KG1 (cell line): ENCODE measurements at places on chromosomes 6 and 20.

- DNase-seq = no peak
Measured at GRCh38 chr6:119760046-119760445, 410.5 kb upstream of the MAN1A1 start.

GRCh38 chr6:55802259-55802658 lies 73.1 kb downstream of the BMP5 start:
- DNase-seq = no peak

DNA sequence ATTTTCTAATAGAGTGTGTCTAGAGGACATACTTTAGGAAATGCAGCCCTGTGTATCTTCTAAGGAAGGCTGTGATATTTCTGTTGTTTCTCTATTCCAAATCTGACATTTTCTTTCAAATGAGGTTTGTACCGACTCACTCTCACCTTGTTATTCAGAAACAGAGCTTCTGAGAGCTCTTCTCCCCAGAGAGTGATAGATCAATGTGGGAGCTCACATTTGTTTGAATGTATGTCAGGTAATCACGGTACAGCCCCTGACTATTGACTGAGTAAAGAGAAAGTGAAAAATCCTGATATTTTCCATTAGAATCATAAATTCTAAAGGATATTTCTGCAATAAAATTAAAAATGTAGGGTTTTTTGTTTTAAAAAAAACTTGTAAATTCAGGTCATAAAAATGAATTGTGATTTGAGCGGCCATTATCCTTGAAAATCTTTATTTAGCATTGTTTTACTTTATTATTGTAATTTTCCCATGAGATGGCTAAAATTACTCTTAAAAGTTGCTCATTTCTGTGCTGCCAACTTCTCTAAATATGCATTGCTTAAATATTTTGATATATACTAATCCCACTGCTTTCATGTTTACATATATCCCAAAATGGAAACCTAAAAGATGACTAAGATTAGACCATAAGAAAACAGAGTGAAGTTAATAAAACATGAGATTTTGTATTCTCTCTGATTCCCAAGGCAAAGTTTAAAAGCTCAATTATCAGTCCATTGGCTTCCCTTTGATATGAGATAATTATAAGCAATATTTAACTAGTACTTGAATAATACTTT lies 1226.8 kb upstream of the CITED2 start:
- no peak for DNase-seq

- no peak for DNase-seq
Measured at GRCh38 chr20:19047040-19047950, 165.1 kb upstream of the SLC24A3 start.

GRCh38 chr20:15740046-15740775 lies 833.0 kb downstream of the KIF16B start:
- no peak for DNase-seq

GRCh38 chr6:83125425-83125824 lies 58.0 kb downstream of the DOP1A start:
- DNase-seq = no peak

DNA sequence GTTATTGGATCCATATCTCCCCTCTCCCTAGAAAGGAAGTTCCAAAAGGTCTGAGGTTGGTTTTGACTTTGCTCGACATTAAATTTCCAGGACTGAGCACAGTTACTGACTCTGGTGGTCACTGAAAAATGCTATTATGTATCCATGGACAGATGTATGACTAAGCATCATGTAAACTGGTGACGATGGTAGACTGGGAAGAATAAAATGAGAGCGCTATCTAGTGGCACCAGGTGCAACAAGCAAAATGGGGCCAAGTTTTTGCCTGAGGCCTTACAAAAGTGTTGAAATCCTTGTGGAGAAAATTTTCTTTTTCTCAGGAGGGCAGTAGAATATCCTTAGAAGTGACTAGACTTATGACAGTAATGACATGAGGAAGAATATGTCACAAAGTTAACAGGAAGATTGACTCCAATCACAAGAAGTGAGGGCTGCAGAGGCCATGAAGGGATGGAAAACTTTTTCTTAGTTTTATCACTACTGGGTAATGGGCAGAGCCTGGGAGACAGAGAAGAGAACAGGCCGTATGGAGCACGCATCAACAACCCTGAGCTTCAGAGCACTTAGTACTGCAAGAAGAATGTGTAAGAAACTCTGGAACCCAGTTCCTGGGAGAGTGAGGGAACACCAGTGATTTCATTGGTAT lies 88.9 kb upstream of the ELOVL5 start:
- DNase-seq = no peak

- no peak for DNase-seq
Measured at GRCh38 chr6:38271081-38271480, 368.6 kb downstream of the BTBD9 start.

GRCh38 chr6:30845183-30845582 lies 39.1 kb upstream of the DDR1 start:
- no peak for DNase-seq

DNA sequence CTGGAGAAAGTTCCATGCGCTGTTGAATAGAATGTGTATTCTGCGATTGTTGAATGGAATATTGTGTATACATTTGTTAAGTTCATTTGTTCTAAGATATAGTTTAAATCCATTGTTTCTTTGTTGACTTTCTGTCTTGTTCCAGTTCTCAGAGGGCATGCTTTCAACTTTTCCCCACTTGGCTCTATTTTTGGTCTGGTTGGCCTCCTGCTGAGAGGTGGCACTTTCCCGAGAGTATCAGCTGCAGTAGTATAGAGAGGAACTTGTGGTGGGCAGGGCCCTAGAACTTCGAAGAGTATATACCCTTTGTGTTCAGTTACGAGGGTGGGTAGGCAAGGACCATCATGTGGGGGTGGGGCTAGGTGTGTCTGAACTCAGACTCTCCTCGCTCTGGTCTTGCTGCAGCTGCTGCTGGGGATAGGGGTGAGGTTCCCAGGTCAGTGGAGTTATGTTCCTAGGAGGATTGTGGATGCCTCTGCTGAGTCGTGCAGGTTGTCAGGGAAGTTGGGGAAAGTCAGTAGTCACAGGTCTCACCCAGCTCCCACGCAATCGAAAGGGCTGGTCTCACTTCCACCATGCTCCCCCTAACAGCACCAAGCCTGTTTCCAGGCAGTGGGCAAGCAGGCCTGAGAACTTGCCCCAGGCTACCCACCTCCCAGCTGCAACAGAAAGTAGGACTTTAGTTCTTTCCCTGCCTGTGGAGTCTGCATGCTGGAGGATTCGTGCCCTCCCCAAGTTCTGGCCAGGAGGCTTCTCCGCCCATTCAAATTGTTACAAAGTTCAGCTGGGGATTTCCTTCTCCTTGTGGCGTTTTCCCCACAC lies 118.9 kb upstream of the SSTR4 start:
- no peak for DNase-seq

DNA sequence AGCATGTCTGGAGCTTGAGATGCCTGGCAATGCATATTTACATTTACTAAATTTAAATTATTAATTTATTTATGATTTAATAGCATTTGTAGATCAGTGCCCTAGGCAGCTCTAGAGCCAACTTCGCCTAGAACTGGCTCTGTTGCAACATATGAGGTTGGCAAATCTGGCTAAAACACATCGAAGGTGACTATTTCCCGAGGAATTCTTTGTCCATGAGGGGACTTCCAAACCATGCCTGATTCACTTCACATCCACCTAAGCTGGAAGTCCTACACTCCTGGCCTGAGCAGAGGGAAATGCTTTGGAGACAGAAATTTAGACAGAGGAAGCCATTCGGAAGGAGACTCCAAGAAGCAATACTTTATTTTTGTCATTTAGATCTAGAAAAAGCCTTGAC lies 211.0 kb upstream of the ARG1 start:
- DNase-seq = no peak
